ENCODE measurements at places on chromosomes 7 and 10. TPM values are rescaled to one million over a fixed set of nuclear protein-coding genes. Genes with fewer than 3 reads are reported as not detected.

GRCh38 chr10:22324413-22324812, 3.5 kb downstream of the BMI1 start:
- H3K4me1 ChIP-seq = peaks cover 37% of the 10 kb centered on the region
- peaks cover 19% of the 10 kb centered on the region for H3K36me3 ChIP-seq
- peak overlapping the region; percentile 90 for H3K4me3 ChIP-seq
- no peak for DNase-seq

GRCh38 chr10:1035201-1035600, 9.5 kb upstream of the IDI2 start:
- no peak overlapping the region for H3K27ac ChIP-seq
- no peak overlapping the region for H3K4me3 ChIP-seq
- peaks cover 14% of the 10 kb centered on the region for H3K36me3 ChIP-seq
- DNase-seq = no peak
- H3K4me1 ChIP-seq = peaks cover 7% of the 10 kb centered on the region
- no peaks in the 10 kb centered on the region for H3K27me3 ChIP-seq

DNA sequence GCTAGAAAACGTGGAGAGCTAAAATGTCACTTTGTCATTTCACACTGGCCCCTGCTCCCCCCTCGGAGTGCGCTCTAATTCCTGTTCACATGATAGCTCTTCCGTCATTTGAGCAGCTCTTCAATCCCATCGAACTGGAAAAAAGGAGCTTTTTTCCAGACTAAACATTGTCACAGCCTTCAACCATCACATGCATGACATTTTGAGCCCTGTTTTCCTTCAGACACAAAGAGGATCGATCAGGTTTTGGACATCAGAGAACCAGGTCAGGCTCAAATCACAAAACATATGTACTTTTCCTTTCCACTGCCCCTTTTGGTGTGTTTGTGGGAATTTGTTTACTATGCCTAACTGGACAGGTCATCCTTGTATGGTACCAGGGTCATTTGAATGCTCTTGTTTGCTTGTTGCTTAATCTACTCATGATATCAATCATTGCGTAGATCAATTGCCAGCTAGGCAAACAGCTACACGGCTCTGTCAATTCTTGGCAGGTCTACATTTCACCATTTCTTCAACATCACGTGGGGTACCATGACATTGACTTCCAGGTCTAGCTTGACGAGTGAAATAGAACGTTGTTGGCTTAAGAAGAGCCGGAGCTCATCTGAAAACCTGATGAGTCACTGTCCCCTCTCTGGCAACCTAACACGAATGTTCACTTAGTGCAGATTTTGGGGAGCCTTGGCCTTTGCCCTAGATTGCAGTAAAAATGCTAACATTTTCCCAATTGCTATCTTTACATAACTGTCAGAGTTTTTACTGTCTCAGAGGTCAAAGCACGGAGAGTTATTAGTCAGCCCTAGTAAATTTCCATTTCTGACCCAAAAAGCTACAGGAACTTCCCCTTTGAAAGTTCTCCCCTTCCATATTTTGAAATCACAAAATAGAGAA, 87.3 kb downstream of the LYZL2 start:
- peaks cover 12% of the 10 kb centered on the region for H3K4me1 ChIP-seq
- no peak overlapping the region for H3K4me3 ChIP-seq
- H3K36me3 ChIP-seq = no peaks in the 10 kb centered on the region
- H3K27me3 ChIP-seq = peaks cover 2% of the 10 kb centered on the region
- H3K27ac ChIP-seq = no peak overlapping the region

DNA sequence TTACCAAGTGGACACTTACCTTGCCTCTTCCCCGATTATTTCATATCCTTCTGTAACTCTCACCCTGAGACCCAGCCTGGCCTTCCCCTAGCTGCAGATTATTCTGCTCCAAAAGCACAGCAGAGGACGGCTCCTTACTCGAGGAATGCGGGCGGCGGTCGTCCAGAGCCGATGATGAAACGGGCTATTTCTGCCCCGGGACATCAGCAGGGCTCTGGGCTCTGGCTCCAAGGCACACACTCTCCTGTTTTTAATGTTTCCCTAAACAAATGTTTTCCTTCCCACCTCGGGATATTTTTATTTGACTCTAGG, 343 bp upstream of the C10orf71 start:
- H3K4me3 ChIP-seq = no peak overlapping the region
- H3K36me3 ChIP-seq = no peaks in the 10 kb centered on the region
- H3K27me3 ChIP-seq = no peaks in the 10 kb centered on the region
- DNase-seq = no peak
- H3K4me1 ChIP-seq = no peaks in the 10 kb centered on the region
- H3K27ac ChIP-seq = no peak overlapping the region

DNA sequence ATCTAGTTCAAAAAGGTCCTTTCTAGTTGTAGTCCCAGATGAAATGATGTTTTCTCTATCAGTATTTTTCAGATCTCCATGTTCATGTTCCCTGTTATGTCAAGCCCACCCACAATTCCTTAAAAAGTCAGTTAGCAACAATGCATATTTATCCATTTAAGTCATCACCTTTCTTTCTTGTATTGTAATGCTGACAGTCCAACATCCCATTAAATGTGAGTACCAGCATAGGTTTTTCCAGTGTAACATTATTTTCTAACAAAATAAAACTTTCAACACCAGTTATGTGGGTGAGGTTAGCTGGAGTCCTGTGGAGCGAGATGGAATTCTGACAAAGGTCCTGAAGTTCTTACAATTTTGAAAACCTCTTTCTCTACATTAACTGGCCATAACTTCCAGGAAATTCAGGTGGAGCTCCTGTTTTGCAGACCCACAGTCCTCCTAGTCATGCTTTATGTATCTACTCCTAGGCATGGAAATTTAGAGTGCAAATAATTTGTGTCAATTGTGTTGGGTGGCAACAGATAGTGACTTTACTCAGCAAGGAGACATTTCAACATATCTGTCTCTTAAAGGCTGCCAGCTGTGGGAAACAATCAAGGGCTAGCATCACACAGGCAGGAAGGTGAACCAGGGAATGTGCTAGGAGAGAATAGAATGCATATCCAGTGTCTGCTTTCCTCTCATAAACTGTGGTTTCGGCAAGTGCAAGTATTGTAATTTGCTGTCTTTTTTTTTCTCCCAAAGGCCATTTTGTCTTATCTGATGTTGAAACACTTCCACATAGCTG, 162.6 kb downstream of the MTERF1 start:
- H3K4me1 ChIP-seq = no peaks in the 10 kb centered on the region
- no peak overlapping the region for H3K27ac ChIP-seq
- no peak for DNase-seq
- no peaks in the 10 kb centered on the region for H3K36me3 ChIP-seq
- H3K27me3 ChIP-seq = no peaks in the 10 kb centered on the region

DNA sequence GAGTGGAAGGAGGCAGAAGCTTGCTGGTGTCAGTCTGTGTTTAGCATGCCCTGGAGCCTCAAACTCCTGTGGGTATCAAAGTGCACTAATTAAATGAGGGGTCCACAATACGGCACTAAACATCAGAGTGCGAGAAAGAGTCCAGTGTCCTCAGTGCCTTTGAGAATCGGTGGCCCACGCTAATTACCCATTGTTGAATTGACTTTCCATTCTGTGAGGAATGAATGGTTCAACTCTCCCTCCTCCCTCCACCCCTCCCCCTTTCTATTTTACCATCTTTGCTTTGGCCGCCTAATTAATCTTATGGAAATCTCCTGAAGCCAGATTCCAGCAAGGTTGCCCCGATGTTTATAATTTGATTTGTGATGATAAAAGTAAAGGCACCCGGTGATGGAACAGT, 217.8 kb downstream of the TFEC start:
- H3K4me1 ChIP-seq = no peaks in the 10 kb centered on the region
- H3K36me3 ChIP-seq = no peaks in the 10 kb centered on the region
- H3K27ac ChIP-seq = no peak overlapping the region
- no peak for DNase-seq
- H3K27me3 ChIP-seq = peaks cover 3% of the 10 kb centered on the region

- DNase-seq = no peak
- peaks cover 15% of the 10 kb centered on the region for H3K27me3 ChIP-seq
- H3K27ac ChIP-seq = no peak overlapping the region
- H3K36me3 ChIP-seq = no peaks in the 10 kb centered on the region
These were observed 66.3 kb upstream of the AGK start for GRCh38 chr7:141484907-141485306.

DNA sequence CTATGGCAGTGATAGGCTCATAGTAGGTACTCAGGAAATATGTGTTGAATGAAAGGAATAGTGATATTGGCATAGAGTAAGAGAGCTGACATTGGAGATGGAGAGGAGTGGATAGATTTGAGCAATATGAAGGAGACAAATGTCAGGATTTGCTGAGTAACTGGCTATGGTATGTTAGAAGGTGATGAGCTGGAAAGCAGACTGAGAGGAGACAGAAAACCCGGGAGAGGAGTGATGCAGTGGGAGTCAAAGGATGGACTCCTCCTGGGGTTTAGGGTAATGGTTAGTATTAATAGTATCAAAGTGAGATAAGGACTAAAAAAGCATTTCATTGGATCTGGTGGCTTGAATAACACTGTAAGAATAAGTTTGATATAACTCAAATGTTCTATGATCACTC, 64.8 kb downstream of the CD36 start:
- no peaks in the 10 kb centered on the region for H3K36me3 ChIP-seq
- no peaks in the 10 kb centered on the region for H3K4me1 ChIP-seq
- no peak overlapping the region for H3K4me3 ChIP-seq
- DNase-seq = no peak
- no peaks in the 10 kb centered on the region for H3K27me3 ChIP-seq

- peaks cover 25% of the 10 kb centered on the region for H3K4me1 ChIP-seq
- H3K4me3 ChIP-seq = no peak overlapping the region
- H3K27ac ChIP-seq = no peak overlapping the region
These were observed 88.9 kb downstream of the ARMH3 start for GRCh38 chr10:101967119-101967518.

DNA sequence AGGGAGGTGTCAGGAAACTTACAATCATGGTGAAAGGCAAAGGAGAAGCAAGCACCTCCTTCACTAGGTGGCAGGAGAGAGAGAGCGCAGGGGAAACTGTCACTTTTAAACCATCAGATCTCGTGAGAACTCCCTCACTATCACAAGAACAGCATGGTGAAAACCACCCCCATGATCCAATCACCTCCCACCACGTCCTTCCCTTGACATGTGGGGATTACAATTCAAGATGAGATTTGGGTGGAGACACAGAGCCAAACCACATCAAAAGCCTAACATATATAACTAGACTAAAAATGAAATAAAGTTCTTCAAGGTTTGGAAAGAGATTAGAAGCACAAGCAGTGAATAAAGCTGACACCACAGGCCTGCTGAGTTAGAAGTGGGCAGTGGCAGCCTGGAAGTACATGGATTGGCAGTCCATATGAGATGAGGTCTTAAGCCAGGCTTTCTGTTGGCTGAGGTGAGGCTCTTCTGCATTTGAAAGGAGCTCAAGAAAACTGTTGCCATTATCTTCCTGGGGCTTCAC, 96.4 kb upstream of the MDFIC start:
- peaks cover 19% of the 10 kb centered on the region for H3K36me3 ChIP-seq
- no peak overlapping the region for H3K4me3 ChIP-seq
- H3K27me3 ChIP-seq = peaks cover 5% of the 10 kb centered on the region
- peaks cover 23% of the 10 kb centered on the region for H3K4me1 ChIP-seq
- peak overlapping the region; percentile 72 for H3K27ac ChIP-seq
- peak; percentile 71 for DNase-seq

GRCh38 chr10:110420401-110421193, 77.1 kb upstream of the DUSP5 start:
- peak; percentile 19 for DNase-seq
- no peaks in the 10 kb centered on the region for H3K27me3 ChIP-seq
- H3K4me3 ChIP-seq = no peak overlapping the region
- H3K36me3 ChIP-seq = no peaks in the 10 kb centered on the region
- H3K4me1 ChIP-seq = peaks cover 57% of the 10 kb centered on the region

DNA sequence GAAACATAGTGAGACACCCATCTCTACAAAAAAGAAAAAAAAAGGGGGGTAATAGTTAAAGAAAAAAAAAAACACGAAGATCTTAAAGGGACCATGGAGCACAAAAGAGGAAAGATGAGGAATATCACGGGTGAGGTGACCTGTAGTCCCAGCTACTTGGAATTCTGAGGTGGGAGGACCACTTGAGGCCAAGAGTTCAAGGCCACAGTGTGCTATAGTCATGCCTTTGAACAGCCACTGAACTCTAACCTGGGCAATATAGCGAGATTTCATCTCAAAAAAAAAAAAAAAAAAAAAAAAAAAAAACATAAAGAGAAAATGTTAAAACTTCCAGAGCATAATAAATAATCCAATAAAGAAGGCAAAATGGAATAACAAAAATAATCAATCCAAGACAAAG, 23.6 kb downstream of the AKR1D1 start:
- no peaks in the 10 kb centered on the region for H3K4me1 ChIP-seq
- DNase-seq = no peak
- no peak overlapping the region for H3K27ac ChIP-seq
- H3K36me3 ChIP-seq = no peaks in the 10 kb centered on the region
- no peaks in the 10 kb centered on the region for H3K27me3 ChIP-seq

- no peak overlapping the region for H3K27ac ChIP-seq
- DNase-seq = no peak
- H3K4me3 ChIP-seq = no peak overlapping the region
- no peaks in the 10 kb centered on the region for H3K27me3 ChIP-seq
- H3K4me1 ChIP-seq = peaks cover 3% of the 10 kb centered on the region
- peaks cover 7% of the 10 kb centered on the region for H3K36me3 ChIP-seq
These were observed 112.2 kb upstream of the TARP start for GRCh38 chr7:38385682-38386081.

- peaks cover 7% of the 10 kb centered on the region for H3K4me1 ChIP-seq
- H3K27ac ChIP-seq = no peak overlapping the region
- no peaks in the 10 kb centered on the region for H3K36me3 ChIP-seq
These were observed 46.7 kb downstream of the HTRA1 start for GRCh38 chr10:122508021-122508420.

CRHR2 gene
- not detected for total RNA-seq

NYAP1 gene
- 0.32 TPM for total RNA-seq

GPR15LG gene
- not detected for total RNA-seq

AS3MT gene
- total RNA-seq = not detected

CLDN3 gene
- total RNA-seq = not detected

SPAG6 gene
- total RNA-seq = not detected

HTR5A gene
- not detected for total RNA-seq
